ENCODE measurements at places on chromosomes 11 and 22.
A peak's percentile ranks its signal among the peaks of the same experiment; 100 is the strongest.

DNA sequence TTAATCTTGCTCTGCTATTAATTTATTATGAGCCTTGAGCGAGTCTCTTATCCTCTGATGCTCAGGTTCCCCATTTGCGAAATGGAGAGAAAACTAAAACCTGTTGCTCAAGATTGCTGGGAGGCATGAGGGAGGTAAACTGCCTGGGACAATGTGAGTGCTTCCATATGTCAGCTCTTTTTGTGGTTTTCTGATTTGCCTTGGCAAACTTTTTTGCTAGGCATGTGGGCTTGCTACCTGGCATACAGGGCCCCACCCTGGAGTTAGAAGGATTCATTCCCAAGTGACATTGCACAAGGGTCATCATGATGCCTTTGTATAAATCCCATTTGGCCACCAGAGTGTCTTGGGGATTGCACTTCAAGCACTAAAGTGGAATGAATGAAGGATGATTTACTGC lies 22.4 kb downstream of the TSPAN18 start:
- no peak for DNase-seq

DNA sequence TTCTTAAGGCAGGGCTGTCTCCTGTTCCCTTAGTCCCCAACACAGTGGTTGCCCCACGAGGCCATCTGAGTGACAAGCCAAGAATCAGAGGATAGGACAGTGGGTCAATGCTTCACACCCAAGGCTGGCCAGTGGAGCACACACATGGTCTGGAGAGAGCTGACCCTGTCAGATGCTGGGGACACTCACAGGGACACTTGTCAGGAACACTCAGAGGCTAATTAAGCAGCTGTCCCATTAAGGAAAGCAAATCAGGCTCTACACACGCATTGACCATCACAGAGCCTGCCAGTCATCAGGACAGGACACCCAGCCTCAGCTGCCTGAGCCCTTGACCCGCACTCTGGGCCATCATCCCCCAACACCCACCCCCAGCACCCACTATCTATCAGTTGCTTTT lies 18.2 kb downstream of the GDPD5 start:
- DNase-seq, result no peak

- DNase-seq, result no peak
Measured at GRCh38 chr22:48653306-48653705, 1174.4 kb downstream of the BRD1 start.

DNA sequence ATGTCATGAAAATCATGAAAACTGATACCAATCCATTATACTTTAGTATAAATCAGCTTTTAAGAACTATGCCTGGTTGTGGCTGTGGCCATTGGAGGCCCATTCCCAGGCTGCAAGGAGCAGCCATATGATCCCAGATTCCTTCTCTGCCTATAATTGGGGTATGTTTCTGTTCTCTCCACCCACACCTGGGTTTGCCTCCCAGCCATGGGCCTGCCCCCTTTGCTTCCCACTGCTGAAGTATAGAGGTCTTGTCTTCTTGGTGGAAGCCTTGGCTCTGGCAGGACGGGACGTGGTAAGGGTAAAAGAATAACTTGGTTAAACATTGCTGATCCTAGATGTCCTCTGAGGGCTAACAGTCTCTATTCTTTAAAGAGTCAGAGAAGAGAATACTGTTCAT lies 2.4 kb downstream of the MICAL2 start:
- DNase-seq, result no peak

GRCh38 chr11:37264060-37264459 lies 666.0 kb upstream of the RAG2 start:
- no peak for DNase-seq

GRCh38 chr11:75233754-75234172 lies 6.8 kb upstream of the TPBGL start:
- DNase-seq, result no peak

GRCh38 chr11:102179371-102179770 lies 69.1 kb downstream of the YAP1 start:
- no peak for DNase-seq

- no peak for DNase-seq
Measured at GRCh38 chr22:39627865-39628562, 57.5 kb downstream of the CACNA1I start.

DNA sequence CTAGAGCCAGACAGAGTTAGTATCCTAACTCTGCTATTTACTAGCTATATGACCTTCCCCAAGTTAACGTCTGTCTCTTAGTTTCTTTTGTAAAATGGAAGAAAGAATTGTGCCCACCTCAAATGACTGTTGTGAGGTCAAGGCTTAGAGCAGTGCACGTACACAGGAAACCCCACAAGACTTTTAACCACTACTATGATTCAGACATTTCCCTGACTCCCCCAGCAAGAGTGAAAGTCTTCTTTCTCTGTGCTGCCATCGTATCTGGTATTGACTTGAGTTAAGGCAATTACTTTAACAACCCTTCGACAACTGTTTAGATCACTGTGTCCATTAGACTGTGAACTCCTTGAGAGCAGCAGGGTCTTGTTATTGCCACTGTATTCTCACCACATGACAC lies 2.6 kb upstream of the OR52W1 start:
- DNase-seq, result no peak

DNA sequence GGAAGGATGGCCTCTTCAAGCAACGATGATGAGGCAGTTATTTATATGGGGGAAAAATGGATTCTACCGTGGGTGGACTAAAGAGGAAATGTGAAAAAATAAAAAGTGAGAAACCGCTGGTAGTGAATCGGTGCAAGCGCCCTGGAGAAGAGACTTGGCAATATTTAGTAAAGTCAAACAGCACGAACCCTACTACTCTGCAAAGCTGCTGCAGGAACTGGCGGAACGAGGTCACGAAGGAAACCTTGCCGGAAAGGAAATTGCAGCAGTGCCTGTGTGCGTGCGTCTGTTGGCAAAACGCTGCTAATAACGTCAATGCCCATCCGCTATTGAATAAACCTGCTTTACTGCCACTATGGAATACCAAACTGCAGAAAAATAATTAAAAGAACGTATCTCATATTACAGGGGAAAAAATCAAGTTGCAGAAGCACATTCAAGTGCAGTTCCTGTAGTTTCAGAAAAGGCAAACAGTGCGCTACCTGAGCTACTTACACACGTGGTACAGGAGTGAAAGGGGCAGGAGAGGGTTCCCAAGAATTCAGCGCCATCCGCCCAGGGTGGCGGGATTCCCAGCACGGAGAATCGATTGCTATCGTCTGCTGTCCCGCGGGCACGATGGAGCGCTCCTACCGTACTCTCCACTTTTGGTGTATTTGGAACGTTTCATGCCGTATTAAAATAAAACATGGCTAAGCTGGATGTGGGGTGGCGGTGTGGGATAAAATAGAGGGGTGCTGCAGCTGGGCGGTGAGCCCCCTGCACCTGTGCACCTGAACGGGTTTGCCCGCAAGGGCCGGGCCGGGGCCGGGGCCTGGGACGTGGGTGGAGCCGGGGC lies 585 bp upstream of the NADSYN1 start:
- DNase-seq, result no peak

DNA sequence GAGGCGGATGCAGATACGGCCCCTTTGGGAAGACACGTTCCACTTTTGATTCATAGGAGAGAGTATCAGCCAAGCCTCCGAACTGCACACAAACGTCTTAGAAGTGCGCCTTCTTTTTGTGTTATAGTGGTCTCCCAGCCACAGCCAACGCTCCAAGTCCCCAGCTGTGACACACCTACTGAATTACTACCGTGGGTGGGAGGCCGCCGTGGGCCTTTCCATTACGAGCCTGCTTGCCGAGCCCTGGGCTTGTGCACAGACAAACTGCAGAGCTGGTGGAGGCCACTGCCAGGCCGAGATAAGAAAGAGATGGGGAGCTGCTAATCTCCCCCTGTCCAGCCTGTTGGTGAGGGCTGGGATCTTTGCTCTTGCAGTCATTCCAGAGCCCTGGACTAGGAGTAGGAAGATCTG lies 761 bp downstream of the HMBS start:
- no peak for DNase-seq

DNA sequence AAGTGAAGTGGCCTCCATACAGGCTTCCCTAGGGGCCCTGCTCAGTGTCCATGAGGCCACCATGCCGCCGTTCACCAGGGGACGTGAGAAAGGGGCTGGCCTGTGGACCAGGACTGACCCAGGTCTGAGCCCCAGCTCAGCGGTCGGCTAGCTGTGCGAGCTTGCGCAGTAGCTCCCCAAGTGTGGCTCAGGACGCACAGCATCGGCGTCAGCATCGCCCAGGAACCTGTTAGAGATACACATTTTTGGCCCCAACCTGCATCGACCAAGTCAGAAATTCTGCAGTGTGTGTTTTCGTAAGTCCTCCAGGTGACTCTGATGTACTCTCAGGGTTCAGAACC lies 429 bp downstream of the TP53AIP1 start:
- no peak for DNase-seq

- no peak for DNase-seq
Measured at GRCh38 chr11:116416852-116417251, 355.9 kb downstream of the BUD13 start.

GRCh38 chr22:17159504-17159951 lies 451 bp upstream of the HDHD5 start:
- peak; percentile 35 for DNase-seq

- peak; percentile 61 for DNase-seq
Measured at GRCh38 chr11:19735909-19736498, 23.4 kb downstream of the NAV2 start.

Data from NCI-H524 (cell line).